ENCODE measurements at places on chromosomes 1 and 21.

DNA sequence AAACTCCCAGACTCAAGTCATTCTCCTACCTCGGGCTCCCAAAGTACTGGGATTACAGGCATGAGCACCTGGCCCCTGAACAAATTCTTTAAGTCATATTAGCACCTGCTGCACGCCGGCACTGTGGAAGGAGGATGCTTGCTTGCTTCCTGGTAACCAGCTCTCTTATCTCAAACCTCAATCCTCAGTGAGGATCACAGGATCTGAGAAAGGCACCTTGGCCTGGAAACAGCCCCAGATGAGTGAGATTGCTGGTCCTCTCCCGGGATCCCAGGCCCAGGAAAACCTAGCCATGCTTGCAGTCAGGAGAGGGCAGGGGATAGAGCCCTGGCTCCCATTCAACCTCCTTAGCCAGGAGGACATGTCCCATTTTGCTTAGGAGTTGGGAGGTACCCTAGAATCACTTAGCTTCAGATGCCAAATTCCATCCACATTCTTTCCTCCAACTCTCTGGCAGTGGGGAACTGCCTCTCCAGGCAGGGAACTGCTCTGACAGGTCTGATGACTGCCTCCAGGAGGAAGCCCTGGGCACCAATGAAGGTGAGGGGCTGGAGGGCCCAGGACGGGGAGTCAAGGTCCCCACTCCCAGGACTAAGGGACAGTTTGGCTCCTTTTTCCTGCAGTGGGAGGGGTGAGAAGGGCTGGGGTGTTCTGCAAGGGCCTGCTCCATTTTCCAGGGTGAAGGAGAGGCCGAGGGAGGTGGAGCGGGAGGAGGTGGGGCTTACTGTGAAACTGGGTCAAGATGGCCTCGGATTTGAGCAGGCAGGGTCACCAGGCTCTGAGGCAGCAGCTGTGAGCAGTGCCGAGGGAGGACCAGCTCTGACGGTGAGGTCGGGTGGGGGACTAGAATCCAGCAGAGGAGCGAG lies 9.5 kb downstream of the GPR37L1 start:
- DNase-seq, result no peak

DNA sequence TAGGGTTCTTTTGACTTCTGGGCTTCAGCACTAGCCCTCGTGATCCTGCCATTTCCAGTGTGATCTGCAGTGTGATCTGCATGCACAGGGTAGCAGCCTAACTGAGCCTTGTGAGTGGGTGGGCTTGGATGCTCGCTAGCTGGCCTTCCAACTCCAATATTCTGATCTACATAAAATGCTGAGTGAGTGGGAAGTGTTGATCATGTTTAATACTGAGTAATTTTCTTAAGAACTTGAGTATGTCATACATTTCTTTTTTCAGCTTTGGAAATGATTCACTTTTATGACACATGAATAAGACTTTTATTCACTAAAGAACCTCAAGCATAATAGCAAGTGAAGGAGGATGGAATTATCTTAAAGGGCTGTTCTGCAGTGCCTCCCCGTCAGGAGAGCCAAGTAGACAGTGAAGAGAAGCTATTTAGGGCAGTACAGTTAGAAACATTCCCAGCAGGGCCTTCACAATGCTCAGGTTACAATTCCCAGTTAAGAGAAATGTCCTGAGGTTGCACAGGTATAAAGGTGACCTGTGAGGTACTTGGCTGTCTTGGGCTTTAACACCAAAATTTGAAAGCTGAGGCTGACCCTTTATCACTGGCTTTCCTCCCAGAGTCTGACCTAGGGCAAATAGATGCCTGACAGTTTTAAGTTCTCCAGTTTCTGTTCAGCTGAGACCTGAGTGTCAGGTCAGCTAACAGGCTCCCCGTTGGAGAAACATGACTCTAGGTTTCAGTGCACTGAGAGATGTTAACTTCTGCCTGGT lies 29.1 kb upstream of the LRRC8C start:
- no peak for DNase-seq

- DNase-seq, result no peak
Measured at GRCh38 chr1:180926164-180926981, 13.7 kb downstream of the KIAA1614 start.

- no peak for DNase-seq
Measured at GRCh38 chr1:26335774-26336476, 18.0 kb downstream of the CRYBG2 start.

GRCh38 chr1:37238364-37239224 lies 204.3 kb upstream of the GRIK3 start:
- no peak for DNase-seq

- DNase-seq, result no peak
Measured at GRCh38 chr21:35779690-35780570, 280.4 kb downstream of the SETD4 start.

DNA sequence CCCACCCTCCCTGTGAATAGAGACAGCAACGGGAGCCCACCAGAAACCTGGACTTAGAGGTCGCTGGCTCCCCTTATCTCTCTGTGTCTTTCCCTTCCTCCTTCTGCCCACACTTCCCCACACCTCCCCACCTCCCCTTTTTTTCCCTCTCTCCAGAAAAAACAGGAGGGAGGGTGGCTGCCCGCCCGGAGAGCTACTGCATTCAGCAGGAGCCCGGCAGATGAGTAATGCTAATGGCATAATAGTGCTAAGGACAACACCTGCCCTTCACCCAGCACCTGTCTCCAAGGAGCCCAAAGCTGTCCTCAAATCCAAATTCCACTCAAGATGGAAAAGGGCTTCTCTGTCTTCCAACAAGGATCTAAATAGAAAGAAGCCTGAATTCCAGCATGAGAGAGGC lies 11.4 kb upstream of the PRELP start:
- no peak for DNase-seq

GRCh38 chr21:42779431-42779861 lies 99.9 kb downstream of the WDR4 start:
- DNase-seq, result no peak

All from HL-60 (cell line).